ENCODE measurements at places on chromosomes 12 and 14.

- no peak for DNase-seq
Measured at GRCh38 chr12:108146035-108146893, 17.2 kb downstream of the WSCD2 start.

DNA sequence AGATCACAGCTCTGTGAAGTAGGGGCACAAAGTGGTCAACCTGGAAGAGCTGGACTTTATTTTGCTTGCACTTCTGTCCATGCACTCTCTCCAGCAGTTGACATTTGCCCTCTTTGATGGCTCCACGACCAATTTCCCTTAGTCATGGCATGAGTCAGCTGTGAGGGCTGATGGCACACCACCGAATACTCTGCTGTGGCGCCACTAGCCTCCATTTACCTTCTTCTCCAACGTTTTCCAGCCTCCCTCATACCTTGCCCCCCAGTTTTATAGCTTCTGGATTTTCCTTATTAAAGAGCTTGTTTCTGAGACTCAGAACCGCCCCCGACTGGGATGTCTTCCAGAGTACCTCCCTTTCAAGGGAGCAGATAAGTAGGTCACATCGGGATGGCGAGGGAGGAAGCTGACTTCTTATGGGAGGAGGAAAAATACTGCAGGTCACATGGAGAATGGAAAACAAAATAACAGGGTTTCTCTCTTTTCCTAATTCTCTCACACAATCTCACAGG lies 17.6 kb downstream of the NINJ2 start:
- no peak for DNase-seq

- peak; percentile 36 for DNase-seq
Measured at GRCh38 chr12:50536831-50537537, 32.2 kb downstream of the DIP2B start.

GRCh38 chr12:13000616-13000924 lies 505 bp upstream of the HEBP1 start:
- DNase-seq, result peak; percentile 48

- no peak for DNase-seq
Measured at GRCh38 chr12:12486661-12487240, 75.9 kb downstream of the DUSP16 start.

- DNase-seq, result no peak
Measured at GRCh38 chr14:93033983-93034670, 81.6 kb downstream of the ITPK1 start.

GRCh38 chr14:77508876-77509275 lies 10.3 kb upstream of the ISM2 start:
- no peak for DNase-seq

DNA sequence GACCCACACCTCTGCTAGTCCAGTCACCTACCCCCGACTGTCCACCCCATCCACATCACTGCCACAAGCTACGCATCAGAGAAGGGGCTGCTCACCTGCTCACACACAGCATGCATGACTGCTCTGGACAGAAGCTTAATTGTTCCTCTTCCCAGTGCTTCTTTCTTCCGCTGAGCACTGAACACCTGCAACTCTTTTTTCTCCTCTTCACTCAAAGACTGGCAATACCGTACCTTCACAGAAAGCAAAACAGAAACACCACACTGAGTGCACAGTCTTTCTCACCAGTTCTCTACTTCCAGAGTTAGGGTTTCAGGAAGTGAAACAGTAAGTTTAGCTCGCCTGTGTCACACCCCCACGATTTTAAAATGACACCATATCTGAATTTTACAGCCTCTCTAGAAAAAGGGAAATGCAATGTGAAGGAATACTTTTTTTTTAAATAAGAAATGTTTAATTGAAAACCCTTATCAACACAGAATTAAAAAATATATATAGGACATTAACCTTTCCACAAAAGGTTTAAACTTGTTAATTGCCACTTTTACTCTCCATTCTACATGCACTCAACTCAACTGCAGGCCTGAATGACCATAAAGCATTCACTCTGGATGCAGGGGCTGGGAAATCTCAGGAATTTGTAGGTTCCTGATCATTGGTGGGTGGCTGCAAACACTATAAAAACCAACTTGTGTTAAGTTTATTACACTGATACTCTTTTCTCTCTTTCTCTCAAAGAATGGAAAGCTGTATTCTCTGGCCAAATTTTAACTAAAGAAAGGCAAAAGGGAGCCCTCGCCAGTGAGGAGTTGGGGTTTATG lies 120.0 kb downstream of the PRICKLE1 start:
- DNase-seq, result peak; percentile 1

- DNase-seq, result peak; percentile 46
Measured at GRCh38 chr14:96989306-96989705, 192.1 kb downstream of the VRK1 start.

DNA sequence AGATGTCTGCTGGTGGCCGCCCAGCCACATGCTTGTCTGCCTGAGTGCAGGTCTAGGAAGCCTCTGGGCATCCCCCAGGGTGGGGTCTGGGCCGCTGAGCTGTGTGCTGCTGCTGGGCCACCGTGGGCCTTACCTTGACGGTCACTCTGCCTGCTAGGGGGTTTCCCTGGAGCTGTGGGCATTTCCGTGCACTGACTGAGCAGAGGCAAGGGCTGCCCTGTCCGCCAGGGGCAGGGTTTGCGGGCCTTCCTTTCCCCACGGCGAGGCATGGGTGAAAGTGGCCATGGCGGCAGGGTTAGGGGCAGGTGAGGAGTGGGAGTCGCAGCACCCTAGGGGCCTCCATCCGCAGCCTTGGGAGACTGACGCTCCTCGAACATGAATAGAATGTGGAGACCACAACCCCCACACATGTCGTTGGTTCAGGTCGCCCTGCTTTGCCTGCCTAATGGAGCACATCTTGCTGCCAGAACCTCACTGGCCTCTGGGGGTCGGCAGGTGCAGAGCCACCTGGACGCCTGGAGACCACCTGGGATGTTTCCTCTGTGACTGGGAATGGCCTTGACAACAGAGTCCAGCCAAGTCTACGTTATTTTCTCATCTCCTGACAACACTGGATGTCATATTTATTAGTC lies 2.5 kb downstream of the ZBTB42 start:
- peak; percentile 44 for DNase-seq

DNA sequence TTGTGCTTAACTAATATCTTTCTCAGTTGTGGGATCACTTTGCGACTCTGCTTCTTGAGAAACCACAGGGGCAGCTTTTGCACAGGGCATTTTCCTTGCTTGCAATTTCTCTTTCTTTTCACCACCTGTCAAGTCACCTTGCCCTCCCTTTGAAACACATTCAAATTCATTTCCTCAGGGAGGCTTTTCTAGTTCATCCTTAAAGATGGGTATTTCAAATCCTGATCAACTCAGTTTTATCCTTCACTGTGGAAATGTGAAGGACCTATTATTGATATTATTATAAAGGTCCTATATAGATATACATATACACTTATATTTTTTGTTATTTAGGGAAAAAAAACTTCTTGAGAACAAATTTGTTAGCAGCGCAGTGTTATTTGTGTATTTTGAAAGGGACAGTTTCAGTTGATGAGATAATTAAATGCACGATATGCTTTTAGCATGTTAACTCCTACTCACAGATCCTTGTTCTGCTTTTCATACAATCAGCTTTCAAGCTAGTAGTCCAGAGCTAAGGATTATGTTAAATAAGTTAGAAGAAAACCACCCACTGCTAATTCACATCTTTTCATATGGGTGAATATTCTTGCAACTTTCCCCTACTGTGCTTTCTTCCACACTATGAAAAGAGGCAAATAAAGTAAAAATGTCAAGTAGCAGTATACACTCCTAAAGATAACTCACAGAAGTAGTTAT lies 501.4 kb upstream of the RGS6 start:
- no peak for DNase-seq

DNA sequence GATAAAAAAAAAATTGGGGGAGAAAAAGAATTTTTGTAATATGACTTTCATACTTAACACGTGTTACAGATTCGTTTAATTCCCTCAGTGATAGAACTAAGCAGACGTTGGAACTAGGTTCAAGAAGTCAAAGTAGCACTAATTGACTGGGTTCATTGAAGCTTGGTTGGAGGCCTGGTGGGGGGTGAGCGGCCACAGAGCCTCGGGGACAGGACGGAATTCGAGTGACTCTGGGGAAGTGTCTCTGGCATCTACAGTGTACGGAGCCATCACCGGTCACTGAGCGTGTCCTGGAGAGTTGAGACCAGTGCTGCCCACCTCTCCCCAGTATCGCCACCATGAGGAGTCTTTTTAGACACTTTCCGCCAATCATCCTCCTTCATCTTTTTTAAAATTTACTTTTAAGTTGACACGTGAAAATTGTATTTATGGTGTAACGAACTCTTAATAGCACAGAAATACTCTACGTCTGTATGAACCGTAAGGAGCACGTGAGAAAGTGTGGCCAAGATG lies 1.3 kb downstream of the ZFYVE21 start:
- DNase-seq, result no peak

DNA sequence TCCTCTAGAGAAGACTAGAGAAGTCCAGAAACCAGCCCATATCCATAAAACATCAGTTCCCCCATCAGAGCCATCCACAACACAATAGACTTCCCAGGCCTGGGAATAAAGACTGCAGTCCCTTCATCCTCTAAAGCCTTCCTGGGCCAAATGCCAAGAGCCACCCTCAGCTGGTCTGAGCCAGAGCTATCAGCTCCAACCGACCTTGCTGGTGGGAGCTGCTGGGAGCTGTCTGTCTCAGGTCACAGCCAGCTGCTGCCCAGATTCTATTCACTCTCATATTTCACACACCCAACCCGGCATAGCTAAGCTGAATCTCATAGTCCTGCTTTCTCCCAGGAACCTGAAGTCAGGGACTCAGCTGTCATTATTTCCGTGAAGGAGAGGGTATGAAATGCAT lies 10.9 kb upstream of the TFCP2 start:
- no peak for DNase-seq

DNA sequence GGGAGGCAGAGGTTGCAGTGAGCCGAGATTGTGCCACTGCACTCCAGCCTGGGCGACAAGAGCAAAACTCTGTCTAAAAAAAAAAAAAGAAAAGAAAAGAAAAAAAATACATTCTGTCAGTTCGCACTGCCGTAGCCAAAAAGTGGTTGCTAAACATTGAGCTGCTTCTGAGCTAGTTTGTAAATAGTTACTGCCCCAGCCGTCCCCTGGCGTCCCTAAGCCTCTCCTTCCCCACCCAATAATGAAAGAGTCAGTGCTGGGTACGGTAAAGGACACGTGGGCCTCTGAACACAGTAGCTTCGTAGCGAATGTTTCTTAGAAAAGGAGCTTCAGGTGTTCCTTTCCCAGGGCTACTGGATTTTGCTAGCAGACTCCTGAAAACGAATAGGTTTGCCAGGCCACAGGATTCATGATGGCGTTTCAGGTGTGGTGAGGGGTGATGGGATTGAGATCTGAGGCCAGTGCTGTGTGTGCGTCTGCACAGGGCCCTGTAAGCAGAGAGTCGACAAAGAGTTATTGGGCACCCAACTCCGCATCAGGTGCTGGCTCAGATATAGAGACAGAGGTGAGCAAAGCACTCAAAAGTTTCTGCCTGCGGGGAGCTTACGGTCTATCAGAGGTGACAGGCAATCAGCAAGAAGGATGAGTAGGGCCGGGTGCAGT lies 94.1 kb downstream of the LGMN start:
- no peak for DNase-seq

- DNase-seq, result no peak
Measured at GRCh38 chr12:49557187-49557916, 10.6 kb downstream of the MCRS1 start.

- no peak for DNase-seq
Measured at GRCh38 chr12:9866860-9867269, 2.3 kb downstream of the CLEC2B start.

DNA sequence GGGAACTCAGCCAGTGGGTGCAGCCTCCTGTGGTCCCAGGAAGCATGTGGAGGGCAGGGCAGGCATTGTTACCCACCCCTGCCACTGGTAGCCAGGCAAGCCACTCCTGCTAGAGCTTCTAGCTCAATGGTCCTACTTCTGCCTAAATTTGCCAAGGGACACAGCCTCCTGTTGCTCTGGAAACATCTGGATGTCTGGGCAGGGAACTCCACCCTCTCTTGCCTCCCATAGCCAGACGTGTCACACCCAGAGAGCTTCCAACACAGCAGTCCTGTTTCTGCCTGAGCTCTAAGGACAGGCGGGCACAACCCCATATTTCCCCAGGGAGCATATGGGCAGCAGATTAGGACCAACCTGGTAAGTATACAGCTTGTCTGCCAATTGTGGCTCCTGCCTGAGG lies 350.2 kb downstream of the GLT1D1 start:
- no peak for DNase-seq

GRCh38 chr12:114995891-114996290 lies 311.9 kb upstream of the TBX3 start:
- DNase-seq, result no peak

GRCh38 chr12:74259199-74259598 lies 278.4 kb upstream of the ATXN7L3B start:
- DNase-seq, result peak; percentile 46
